Stimulated activated CD4-positive, alpha-beta T cell treated with anti-CD3 and anti-CD28 coated beads, Interleukin-1b, Interleukin-23, amount 100 ng/mL, for 1 hour (primary cell): ENCODE measurements at places on chromosomes 16 and 17.

- DNase-seq, result no peak
These were observed 3.5 kb downstream of the CSNK1D start for GRCh38 chr17:82269882-82270500.

- peak; percentile 9 for DNase-seq
These were observed 6.6 kb upstream of the BMERB1 start for GRCh38 chr16:15427648-15428239.

DNA sequence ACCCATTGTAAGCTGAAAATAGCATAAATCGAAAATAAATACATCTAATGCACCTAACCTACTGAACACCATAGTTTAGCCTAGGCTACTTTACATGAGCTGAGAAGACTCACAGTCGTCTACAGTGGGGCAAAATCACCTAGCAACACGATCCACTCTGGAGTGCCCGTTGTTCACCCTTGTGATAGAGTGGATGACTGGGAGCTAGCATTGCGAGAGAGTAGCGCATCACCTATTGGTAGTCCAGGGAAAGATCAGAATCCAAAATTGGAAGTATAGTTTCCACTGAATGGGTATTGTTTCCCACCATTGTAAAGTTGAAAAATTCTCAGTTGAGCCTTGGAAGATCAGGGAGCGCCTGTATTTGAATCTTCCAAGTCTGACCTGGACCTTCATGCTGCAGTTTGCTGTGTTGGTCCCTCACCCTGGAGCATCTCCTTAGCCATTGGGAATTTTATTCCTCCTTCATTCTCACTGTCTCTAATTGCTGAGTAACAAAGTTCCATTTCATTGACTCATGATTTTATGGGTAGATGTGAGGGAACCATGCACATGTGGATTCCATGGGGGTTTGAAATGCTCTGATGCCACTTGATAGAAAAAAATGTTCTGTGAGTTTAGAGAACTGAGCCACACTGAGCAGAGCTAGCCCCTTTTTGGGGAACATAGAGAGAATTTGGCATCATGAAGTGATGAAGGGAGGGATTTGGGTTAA, 19.6 kb downstream of the AKAP1 start:
- no peak for DNase-seq

DNA sequence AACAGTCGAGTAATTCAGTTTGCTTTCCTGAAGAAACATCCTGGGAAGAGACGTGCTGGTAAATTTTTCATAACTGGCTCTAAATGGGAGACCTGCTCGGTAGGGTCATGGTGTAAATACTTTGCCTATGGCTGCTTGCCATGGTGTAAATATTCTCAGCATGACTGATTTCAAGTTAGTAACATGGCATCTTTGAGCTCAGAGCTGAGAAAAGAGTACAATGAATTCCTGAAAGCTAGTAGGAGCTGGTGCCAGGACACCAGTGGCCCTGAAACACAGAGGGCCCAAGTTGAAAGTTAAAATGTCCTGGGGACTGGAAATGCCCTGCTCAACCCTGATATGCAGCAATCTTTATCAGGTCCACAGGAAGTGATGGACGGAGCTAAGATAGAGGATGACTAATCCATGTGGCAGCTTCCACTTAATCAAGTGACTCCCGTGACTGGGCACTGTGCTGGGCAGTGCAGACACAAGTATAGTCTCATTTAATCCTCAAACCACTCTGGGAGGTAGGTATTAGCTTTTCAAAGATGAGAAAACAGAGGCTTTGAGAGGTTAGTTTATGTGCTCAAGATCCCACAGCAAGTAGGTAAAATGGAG, 130.1 kb upstream of the ADAMTS18 start:
- DNase-seq, result no peak

DNA sequence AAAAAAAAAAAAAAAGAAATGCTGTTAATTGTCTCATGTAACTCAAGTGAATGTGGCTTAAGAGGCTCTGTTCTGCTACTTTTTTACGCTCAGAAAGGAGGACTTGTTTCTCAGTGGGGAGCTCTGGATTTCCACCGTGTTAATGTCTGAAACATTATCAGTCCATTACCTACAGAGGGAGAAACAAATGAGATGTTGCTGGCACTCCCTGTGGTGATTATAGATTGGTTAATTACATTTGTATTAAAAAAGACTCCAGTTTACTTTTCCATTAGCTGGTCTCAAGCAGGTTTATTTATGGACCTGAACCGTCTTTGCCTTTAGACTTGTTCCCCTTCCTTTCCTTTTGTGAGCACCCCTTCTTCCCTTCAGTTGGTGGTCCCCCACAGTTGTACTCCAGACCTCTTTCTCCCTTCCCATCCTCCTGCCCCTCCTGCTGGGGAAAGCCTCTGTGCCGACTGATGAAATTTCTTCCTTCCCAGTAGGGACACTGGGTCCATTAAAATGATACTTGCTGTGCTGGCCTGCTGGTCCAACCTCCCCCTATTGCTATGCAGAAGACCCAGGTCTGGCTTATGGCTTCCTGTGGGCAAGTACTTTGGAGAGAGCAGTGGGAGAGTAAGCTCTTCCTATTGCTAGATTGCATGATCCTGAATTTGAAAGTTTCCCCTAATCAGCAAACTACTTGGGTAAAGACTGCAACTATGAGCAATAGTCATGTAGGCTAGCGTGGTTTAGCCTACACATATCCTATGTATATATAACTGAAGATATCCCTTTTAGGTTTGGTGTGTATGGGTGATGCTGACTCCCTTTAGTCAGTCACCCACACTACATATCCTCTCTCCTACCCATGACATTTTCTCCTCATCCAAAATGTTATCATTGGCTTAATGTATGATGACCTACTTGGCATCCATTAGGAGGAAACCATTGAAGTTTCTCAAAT, 8.1 kb downstream of the CDC6 start:
- no peak for DNase-seq

DNA sequence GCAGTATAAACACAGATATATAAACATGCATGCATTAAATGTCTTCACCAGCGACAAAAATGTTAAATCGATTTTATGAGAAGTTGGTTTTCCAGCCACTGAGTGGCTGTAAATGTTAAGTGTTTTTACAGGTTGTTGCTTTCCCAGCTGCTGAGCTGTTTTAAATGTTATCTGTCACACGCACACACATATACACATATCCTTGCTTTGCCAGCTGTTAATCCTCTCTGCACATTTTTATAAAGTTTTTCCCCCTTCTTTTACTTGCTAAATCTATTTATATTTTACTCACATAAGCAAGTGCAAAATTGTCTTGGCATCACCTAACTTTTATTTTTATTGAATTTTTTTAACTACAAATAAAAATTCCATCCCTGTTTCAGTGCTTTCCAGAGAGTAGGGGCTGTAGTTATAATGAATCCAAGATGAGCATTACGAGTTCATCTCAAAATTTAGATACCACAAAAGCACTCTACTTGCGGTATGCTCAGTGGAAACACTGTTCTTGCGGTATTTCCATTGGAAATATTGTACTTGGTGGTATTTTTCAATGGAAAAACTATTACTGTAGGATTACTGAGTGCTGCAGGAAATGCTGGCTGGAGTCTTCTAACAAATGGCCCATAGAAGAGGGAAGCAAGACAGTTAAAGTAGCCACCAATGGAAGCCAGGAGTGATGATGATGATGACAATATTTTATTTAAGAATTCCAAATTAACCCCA, 124.9 kb upstream of the KCNJ16 start:
- no peak for DNase-seq

GRCh38 chr17:16081507-16082087, 82.0 kb downstream of the TTC19 start:
- no peak for DNase-seq

DNA sequence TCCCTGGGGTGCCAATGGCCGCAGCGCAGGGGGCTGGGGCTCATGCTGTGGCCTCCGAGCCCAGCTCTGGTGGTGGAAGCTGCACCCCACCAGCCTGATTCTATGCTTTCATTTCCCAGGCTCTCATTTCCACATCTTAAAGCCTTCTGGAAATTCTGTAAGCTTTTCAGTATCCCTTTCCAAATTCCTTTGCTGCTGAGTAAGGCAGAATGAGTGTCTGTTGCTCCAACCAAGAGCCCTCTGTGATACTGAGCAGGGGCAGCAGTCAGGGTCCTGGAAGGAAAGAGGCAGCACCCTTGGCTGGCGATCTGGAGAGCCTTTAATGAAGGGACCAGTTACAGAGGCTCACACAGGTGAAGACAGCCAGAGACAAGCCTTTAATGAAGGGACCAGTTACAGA, 79.5 kb upstream of the FOXF1 start:
- DNase-seq, result no peak
